ENCODE measurements at places on chromosomes 1 and 21.
A peak's percentile ranks its signal among the peaks of the same experiment; 100 is the strongest.

- DNase-seq = no peak
These were observed 238.6 kb downstream of the FOXD2 start for GRCh38 chr1:47676311-47677054.

DNA sequence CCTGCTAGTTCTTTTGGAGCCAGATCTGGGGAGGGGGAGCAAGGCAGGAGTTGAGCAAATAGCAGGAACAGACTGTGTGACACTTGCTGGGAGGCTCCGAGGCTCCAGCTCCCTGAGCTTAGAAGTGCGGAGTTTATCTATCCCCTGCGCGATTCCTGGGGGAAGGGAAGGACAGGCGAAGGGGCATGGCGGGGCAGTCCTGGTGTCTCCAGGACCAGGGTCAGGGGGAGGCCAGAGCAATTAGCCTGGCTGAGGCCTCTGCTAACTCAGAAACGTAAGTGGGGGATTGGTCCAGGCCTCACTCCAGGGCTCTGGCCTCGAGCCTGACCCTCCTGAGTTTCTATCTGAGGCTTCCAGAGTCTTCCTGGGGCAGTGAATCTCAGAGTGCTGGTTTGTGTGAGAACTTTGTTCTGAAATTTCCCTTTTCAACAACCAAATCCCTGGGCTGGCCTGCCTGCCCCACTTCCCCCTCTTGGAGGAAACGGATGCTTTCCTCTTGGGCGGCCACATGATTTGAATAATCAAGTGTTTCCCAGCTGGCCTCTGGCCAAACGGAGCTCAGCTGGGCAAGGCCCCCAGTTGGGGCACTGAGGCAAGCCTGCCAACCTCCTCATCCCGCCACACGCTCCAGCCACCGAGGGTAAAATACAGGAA, 15.6 kb downstream of the ALPL start:
- no peak for DNase-seq

DNA sequence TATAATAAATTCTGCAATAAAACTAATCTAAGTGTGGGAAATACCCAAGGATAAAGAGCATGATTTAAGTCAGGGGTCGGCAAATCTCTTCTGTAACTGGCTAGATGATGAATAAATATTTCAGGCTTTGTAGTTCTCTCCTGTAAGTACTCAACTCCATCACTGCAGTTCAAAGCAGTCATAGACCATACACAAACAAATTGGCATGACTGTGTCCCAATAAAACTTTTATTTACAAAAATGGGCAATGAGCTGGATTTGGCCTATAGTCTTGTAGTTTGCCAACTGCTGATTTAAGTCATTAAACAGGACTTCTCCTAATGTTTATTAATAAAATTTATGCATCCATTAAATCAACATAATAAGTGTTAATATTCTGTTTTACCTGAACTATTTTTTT, 49.4 kb downstream of the EDEM3 start:
- DNase-seq = no peak

DNA sequence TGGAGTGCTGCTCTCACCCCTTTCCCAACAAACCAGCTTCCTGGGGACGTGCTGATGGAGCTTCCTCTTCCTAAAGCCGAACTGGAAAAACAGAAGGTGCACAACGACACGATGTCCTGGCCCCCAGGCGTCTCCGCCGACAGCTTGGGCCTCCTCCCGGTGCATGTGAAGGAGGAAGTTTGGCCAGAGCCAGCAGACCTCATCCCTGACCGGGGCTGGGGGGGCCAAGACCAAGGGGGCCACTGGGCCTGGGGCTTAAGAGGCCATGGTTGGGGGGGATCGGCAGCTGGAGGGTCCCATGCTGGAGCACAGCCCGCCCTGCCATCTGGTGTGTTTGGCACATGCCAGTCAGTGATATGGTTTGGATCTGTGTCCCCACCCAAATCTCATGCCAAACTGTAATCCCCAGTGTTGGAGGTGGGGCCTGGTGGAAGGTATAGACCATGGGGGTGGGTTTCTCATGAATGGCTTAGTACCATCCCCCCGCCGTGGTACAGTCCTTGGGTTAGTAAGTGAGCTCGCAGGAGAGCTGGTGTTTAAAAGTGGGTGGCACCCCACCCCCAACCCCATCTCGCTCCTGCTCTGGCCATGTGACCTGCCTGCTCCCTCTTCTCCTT, 6.4 kb downstream of the HES4 start:
- no peak for DNase-seq

GRCh38 chr1:195200772-195201171, 1407.5 kb downstream of the KCNT2 start:
- no peak for DNase-seq

GRCh38 chr1:182739545-182739944, 50.0 kb upstream of the NPL start:
- DNase-seq = no peak

DNA sequence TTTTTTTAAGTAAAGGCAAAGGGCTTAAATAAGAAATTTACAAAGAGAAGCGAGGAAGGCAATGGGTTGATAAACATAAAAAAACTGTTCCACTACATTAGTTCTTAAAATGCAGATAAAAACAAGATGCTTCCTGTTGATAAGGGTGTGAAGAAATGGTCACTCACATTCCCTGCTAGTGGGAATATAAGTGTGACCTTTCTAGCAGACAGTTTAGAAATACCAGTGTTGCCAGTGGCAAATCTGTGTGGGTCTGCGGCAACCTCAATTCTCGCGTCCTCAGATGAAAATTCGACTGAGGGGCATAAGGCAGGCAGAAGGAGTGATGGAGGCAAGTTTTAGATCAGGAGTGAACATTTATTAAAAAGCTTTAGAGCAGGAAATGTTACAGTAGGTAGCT, 151.1 kb downstream of the NTNG1 start:
- no peak for DNase-seq

- no peak for DNase-seq
These were observed 10.6 kb downstream of the GJA5 start for GRCh38 chr1:147749792-147750191.

GRCh38 chr1:5722635-5723164, 269.5 kb downstream of the NPHP4 start:
- DNase-seq = no peak

- peak; percentile 12 for DNase-seq
These were observed 576 bp downstream of the SMIM12 start for GRCh38 chr1:34858901-34859445.

DNA sequence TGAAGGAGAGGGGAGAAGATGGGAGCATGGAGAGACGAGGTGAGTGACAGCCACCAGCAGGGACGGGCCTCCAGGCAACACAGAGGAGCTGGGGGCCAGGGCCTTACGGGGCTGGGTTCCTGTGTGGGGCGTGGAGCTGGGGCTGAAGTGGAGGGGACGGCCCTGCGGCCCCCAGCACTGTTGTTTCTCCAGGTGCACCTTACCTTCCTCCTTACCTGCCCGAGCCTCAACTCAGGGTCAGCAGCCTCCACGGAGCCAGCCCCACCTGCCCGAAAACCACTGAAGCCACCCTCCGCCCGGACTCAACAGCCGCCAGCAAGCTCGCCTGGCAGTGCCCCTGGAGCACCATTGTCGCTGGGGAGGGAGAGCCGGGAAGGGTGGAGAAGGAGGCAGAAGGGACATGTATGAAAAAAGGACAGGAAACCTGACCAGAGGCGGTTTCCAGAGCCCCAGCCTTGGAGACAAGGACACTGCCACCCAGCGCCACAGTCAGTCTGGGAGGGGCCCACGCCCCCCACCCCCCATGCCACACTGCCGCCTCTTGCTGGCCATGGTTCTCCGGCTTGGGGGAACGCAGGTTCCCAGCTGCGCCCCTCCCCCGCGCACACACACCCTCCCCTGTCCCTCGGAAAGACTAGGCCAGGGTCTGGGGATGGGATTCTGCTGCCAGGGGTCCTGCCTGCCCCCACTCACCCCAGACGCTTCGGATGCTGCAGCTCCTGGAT, 10.6 kb downstream of the PLA2G2F start:
- no peak for DNase-seq

All from stimulated activated CD8-positive, alpha-beta memory T cell treated with anti-CD3 and anti-CD28 coated beads, Interleukin-7, amount 100 ng/mL, for 4 hours (primary cell).